Posterior cingulate gyrus (tissue), 11 donors: ENCODE measurements at places on chromosomes 12 and 14.

DNA sequence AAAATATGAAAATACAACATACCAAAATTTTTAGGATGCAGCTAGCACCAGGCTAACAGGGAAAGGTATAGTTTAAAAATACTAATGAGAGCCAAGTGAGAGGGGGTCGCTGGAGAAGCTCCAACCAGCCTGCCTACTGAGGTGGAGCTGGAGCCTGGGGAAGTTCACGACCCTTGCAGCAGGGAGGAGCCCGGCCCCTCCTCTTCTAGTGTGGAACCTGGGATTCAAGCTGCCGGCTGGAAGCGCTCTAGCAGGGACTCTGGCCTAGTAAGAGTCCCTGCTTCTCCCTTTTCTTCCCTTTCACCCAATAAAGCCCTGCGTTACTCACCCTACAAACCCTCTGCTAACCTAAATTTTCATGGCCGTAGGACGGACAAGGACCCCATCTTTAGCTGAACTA, 5.0 kb upstream of the KCNK13 start:
- no peak for DNase-seq

GRCh38 chr12:95590775-95591174, 39.5 kb upstream of the USP44 start:
- no peak for DNase-seq

DNA sequence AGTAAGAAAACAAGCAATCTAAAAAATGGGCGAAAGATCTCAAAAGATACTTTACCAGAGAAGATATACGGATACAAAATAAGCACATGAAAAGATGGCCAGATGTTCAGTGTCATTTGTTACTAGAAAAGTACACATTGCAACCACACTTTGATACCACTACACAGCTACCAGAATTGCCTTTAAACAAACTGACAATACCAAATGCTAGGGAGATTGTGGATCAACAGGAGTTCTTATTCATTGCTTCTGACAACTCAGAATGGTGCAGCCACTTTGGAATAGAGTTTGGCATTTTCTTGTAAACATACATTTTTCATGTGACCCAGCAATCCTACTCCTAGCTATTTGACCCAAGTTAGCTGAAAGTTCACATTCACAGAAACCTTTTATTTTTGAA, 136.3 kb downstream of the FUT8 start:
- DNase-seq, result no peak

- no peak for DNase-seq
These were observed 8.5 kb downstream of the CRACR2A start for GRCh38 chr12:3744229-3744901.

- DNase-seq, result no peak
These were observed 16.7 kb downstream of the PAH start for GRCh38 chr12:102900389-102900788.
